ENCODE measurements at places on chromosomes 7 and 10.

DNA sequence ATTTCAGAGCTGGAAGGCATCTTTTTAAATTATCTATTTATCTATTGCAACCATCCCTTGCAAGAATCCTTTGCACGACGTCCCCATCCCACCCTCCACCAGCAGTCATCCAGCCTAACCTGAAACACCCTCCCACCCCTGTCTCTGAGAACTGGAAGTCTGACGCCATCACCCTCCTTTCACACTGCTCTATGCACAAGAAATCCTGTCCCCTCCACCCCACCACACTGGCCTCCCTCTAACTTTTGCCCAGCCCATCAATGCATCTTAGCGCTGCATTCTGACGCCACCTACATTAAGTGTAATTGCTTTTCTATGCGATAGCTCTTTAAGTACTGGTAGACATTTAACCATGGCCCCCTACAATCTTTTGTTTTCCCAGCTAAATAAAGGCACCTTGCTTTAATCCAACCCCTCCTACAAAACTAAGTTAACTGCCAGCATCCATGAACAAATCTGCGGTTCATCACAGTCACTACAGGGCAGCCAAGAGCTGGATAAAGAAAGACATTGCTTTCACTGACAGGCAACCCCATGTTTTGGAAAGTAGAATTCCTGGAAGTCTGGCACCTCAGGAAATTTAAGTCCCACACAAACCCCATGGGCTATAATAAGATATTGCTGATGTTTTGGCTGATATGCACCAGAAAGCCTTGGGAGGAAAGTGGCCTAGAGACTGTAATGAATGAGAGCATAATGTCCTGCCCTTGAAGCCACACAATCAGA lies 128.0 kb downstream of the GLI3 start:
- no peak for DNase-seq

DNA sequence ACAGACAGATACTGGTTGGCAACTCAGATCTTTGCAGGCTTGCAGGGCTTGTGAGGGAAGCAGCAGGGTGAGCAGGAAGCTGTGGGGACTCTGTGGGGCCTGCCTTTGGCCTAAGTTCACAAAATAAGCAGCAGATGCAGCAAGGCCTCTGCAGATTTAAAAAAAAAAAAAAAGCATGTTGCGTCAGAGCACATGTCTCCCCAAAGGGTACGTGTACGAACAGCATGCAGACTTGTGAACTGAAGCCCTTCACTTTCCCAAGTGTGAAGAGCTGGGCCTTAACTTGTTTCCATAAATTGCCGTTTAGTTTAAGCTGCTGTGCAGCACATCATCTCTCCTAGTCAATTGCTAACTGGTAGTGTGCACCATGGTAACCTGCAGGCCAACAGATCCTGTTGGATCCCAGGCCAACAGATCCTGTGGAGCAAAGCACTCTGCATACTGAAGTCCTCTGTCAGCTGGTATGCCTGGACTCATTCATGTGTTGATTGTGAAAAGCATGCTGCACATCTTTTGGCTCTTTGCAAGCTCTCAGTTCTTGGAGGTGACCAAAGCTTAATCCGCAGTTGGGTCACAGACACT lies 10.8 kb upstream of the XPNPEP1 start:
- DNase-seq = peak; percentile 16

- DNase-seq = no peak
Measured at GRCh38 chr10:4034907-4035598, 250.0 kb upstream of the KLF6 start.

GRCh38 chr7:81150951-81151361 lies 232.1 kb upstream of the SEMA3C start:
- DNase-seq = no peak

GRCh38 chr7:143733876-143734275 lies 23.6 kb downstream of the CTAGE6 start:
- DNase-seq = no peak

DNA sequence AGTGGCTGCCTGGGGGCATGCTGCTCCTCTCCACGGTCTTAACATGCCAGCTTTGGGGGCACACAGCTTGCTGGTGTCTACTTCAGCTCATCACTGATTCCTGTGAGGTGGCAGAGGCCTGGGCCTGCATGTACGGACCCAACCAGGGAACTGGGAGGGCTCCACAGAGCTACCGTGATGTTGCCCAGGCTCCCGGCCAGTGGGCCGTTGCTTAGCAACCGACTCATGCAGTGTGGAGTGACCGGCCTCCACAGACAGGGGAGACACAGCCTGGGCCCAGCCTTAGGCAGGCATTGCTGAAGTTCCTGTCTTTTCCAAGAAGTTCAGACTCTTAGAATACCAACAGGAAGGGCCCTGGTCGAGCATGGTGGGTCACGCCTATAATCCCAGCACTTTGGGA lies 25.8 kb upstream of the SH2B2 start:
- no peak for DNase-seq

- no peak for DNase-seq
Measured at GRCh38 chr7:33193308-33193864, 64.0 kb downstream of the BBS9 start.

DNA sequence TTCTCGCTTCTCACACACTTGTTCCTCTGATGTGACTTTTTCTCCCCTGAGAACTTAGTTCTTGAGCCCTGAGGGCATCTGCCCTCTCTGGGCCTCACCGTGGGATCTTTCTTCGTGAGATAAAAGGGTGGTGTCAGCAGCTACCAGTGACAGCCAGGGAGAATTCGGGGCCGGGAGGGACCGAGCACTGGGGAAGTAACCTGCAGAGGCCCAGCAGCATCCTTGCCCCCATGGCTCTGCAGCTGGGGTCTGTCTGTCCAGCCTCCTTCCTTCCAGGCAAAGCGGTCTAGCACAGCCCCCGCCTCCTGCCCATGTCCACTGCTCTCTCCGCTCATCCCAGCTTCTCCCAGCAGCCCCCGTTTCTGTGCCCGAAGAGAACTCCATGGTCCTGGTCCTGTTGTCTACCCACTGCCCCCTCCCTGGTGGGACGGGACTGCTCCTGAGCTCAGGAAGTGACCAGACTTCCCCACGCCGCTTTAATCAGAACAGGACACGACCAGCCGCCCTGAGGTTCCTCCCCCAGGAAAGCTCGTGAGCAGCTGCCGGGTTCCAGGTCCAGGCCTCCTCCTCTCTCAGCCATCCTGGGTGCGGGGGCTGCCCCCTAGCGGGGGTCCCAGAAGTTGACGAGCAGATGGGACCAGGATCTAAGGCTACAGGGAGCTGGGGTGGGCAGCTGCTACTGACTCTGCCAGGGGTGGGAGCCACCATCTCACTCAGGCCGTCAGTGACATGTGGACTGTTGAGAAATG lies 187.5 kb downstream of the WDR37 start:
- DNase-seq = no peak

DNA sequence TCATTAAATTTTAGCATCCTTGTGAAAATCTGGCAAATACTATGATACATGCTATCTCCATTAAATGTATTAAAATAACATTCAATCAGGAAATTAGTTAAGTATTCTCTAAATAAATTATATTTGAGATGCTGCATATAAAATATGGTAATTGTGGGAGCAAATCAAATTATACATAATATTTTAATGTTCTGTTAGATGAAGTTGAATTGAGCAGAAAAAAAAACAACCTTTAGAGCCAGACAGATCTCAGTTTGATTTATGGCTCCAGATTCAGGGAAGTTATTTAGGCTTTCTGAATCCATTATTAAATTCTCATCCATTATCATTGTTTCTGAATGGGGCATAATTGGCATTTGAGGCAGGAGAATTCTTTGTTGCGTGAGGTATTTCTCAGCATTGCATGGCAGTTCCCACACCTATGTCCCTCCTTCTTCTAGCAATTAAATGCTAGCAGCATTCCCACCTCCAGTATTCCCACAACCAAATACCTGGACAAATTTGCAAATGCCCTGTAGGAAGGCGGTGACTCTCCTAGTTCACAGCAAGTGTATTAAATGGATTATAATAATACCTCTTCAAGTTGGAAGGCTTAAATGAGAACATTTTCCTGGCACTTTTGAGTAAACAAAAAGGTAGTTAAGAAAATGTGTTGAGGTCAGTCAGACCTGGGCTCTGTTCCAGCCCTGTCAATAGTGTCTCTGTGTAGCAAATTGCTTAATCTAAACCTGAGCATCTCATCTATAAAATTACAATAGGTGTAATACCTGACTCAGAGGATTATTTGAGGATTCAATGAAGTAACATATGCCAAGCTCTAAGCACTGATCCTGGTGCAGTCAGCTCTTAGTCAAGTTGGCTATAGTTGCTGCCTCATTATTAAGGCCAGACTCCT lies 108.9 kb downstream of the RNLS start:
- no peak for DNase-seq

GRCh38 chr7:51551070-51551469 lies 234.5 kb upstream of the COBL start:
- no peak for DNase-seq

- DNase-seq = no peak
Measured at GRCh38 chr10:46306516-46307184, 19.9 kb downstream of the ANTXRL start.

DNA sequence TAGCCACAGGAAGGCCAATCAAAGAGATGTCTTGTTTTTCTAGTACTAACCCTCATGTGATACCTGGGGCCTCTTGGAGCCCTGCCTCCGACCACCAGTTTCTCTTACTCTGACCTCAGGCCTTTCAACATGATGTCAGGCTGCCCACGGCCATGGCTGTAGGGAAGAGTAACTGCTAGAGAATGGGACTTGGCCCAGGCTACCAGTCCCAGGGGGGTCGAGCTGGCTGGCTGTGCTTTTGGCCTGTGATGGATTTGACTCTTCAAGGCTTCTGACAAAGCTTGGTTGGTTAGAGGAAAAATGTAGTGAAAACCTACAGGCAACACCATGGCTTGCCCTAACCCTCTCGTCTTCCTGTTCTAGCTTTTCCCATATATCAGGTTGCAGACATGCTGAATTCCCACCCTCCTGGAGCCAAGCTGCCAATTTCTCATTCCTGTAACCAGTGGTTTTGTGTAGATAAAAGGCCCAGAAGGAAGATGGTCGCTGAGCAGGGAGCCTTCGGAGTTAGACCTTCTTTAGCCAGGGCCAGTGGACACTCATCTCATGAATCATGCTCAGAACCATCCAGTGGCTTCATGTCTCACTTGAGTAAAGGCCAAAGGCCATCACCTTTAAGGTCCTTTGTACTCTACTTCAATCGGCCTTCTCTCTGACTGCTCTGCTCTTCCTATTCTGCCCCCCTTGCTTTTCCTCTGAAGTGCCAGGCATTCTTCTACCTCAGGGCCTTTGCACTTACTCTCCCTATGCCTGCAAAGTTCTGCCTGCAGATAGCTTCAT lies 19.7 kb downstream of the SUFU start:
- DNase-seq = no peak

- no peak for DNase-seq
Measured at GRCh38 chr10:30000802-30001571, 58.4 kb downstream of the JCAD start.

DNA sequence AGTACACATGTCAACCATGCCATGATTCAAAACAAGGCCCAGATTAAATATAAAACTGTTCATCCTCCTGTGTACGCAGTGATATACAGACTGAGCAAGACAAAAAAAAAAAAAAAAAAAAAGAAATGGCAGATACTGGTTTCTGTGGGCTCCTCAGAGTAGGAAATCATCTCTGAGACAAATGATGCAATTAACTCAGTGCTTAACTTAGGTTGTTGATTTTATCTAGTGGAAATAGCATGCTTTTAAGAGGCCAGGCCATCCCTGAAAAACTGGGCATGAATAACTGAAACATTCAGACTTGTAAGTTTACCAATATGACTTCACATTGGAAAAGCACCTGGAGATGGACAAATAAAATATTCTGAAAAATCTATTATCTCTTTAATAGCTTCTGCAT lies 69.0 kb downstream of the DKK1 start:
- DNase-seq = no peak

DNA sequence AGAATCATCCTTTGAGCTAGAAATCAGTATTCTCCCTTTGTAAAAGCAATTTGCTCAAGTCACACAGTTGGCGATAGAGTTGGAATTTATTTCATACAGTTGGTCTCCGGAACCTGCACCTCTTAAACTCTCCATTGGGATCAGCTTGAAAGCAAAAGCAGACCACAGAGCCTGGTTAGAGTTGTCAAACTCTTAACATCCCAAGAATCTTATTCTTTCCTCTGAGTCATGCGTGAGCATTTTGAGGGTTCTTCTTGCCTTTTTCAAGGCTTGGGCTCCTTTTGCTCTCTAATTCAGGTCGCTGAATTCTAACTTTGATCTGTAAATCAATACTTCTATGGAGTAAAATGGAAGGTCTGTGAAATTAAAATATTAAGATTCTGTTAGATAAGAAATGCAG lies 19.6 kb upstream of the SCIN start:
- DNase-seq = no peak

DNA sequence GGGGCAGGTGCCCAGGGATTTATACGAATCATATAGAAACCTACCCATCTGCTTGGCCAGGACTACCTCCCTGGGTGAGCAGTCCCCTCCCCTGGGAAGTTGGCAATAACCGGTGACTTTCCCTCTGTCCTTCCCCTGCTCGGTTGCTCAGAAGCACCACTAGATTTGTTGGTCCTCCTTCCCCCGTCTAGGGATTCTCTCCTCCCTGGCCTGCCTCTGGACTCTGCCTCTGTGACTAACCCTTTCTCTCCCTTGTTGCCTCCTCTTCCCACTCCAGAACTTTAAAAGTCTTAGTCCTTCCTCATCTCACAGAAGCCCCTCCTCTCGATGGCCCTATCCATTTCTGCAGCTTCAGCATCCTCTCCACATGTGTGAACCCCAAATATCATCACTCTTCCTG lies 9.8 kb downstream of the CALHM3 start:
- DNase-seq = no peak

GRCh38 chr7:1695800-1696454 lies 25.9 kb downstream of the ELFN1 start:
- DNase-seq = no peak

DNA sequence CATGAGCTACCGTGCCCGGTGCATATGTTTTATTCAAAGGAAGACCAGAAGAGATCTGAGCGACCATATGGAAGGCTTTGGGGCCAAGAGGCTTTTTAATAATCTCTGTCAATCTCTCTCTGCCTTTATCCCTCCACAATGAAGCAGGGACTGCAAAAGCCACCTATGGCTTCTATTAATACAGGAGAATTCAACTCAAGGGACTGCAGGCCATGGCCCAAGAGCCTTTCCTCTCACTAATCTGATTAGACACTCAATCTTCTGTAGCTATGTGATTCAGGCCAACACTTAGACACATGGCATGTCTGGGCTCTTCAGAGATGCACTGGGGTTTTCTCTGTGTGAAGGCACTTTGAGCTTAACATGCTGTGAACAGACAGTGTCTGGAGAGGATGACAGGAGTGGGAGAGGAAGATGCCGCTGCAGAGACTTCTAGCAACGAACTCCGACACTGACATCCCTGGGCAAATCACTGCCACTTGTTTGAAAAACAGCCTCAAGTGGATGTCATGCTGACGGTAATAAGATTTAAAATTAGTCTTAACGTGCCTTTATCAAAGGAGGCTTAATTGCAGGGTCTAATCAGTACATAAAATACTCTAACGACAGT lies 114.4 kb upstream of the AOAH start:
- DNase-seq = no peak

DNA sequence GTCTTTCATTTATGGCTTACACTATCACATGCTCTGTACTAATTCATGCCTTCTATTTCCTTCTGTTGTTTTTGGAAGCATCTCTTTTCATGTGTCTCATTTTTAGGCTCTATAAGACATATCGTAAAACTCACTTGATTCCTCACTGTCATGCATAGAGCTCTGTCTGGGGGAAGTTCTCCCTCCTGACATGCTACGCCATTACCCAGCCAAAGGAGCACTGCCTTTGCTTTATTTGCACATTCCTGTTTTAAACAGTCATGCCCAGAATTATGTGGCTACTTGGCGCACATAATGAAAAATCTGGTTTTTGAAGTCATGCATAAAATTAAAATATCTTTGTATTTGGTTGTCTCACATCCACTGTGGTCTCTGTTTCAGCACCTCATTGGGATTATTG lies 17.6 kb upstream of the AKR1C3 start:
- no peak for DNase-seq

- no peak for DNase-seq
Measured at GRCh38 chr7:101218236-101219125, 516 bp downstream of the ZNHIT1 start.
